Pons (tissue), 1 donor: ENCODE measurements at places on chromosomes 1 and 21.

DNA sequence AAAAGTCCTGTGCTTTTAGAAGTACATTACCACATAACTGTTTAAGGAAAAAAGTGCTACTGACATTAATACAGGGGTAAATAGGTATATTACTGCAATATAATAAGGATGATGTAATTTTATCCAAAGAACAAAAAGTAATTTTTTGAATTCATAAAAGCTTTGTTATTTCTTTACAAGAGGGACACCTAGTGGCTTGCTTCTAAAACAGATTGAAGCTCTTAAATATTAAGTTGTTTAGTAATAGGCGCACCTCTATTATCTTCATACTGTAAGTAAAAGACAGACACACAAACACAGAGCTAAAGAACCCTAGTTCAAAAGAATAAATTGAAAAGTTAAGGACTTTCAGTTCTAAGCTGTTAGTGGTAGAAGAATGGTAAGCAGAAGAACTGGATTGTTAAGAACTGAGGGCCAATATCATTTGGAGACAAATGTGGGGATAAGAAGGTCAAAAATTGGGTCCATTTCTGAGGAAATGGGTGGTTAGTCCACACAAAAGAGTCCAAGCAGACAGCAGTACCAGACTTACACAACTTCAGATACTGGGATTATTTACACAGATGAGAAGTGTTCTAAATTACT is 15.4 kb downstream of the ZNHIT6 start:
- peak; percentile 45 for DNase-seq

- peak; percentile 75 for DNase-seq
Measured at GRCh38 chr1:205236526-205236925, 8.8 kb downstream of the TMCC2 start.

DNA sequence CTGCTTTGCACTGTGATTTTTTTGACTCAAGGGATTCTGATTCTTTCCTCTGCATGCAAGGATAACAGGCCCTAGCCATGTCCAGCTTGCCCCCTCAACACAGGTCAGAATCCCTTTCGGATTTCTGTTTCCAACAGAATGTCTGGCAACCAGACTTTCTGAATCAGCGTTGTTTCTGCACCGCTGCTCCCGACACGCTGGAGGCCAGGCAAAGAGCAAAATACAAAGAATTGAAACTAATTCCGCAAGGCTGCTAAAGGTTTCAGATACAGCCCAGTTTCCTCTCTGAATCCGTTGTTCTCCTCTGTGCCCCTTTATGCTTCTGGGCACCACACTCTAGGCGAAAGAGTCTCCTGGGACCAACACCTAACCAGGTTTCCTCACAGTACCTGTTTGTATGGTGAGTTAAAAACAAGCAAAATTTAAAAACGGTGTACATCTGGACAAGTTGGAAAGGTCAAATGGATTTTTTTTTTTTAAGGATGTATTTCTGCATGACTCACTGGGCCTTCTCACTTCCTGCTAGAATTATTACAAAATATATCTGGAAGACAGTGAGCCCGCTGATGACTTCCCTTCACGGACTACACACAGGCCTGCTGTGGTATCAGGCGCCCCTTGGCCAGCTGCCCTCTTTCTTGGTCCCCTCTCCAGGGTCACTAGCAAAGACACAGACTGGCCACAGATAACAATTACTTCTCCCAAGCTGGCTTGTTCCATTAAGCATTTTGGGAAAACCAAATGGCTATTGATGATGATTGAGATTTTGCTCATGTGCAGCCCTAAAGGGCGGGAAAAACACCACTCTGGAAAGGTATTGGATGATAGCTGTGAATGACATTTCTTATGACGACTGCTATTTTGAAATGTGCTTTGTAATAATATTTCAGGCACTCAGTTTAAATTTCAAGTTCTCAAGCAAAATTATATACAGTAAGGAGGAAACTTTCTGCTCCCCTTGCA is 118.3 kb downstream of the TGFB2 start:
- peak; percentile 28 for DNase-seq

GRCh38 chr1:174007851-174008250 is 14.3 kb downstream of the RC3H1 start:
- DNase-seq, result no peak

DNA sequence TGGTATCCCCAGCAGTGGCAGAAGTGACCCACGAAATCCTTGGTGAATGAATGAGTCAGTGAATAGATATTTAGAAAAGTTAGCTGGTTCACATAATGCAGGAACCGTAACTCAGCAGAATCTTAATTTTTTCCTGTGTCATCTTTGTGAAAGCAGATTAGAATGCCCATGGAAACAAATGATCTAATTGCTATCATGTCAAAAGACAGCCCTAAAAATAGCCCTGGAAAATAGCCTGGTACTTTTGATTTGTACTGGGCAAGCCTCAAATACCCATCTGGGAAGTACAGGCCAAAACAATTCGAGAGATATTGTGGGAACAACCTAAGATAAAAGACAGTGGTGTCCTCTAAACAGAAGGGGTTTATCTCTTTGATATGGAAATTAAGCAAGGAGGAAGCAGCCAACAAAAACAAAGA is 21.1 kb downstream of the FYB2 start:
- DNase-seq, result peak; percentile 34

- DNase-seq, result no peak
Measured at GRCh38 chr21:16708101-16708835, 804.6 kb upstream of the CXADR start.

- DNase-seq, result no peak
Measured at GRCh38 chr1:243735457-243735856, 114.6 kb downstream of the AKT3 start.

- DNase-seq, result peak; percentile 77
Measured at GRCh38 chr1:228150461-228151179, 890 bp downstream of the GJC2 start.

- DNase-seq, result no peak
Measured at GRCh38 chr1:212460376-212460775, 27.7 kb downstream of the NENF start.

- DNase-seq, result no peak
Measured at GRCh38 chr1:19035377-19036040, 79.0 kb upstream of the IFFO2 start.

DNA sequence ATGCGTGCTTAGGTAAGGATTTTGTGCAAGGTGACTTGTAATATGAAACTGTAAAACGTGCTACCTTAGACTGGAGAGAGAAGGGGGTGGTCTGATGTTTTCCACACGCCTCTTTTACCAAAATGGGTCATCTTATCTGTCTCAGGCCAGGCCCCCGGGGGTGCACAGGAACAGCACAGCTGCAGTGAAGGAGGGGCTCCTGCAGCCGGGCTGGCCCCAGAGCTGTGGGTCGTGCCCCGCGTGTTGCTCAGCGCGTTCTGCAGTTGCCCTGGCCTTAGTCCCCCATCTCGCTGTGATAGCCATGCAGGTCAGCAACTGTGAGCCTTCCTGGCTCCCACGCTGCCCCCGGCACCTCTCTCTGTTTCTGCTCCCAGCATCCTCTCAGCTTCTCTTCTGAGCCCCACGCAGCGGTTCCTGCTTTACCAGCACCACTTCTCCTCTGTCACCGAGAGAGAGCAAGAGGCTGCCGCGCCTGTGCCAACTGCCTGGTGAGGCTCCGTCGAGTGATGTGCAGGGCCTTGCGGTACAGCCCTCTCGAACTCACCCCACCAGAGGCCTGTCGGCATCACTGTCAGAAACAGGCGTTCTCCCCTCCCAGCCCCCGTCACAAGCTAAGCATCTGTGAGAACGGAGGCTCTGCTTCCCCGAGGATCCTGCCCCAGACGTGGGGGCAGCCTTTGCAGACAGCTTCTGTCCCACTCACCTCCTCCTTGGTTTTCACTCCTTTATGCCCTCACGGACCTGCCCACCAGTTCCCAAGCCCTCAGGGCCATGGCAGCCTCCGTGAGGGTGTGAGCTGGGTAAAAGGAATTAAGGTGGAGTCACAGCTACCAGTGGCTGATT is 73.3 kb downstream of the ADARB1 start:
- no peak for DNase-seq

DNA sequence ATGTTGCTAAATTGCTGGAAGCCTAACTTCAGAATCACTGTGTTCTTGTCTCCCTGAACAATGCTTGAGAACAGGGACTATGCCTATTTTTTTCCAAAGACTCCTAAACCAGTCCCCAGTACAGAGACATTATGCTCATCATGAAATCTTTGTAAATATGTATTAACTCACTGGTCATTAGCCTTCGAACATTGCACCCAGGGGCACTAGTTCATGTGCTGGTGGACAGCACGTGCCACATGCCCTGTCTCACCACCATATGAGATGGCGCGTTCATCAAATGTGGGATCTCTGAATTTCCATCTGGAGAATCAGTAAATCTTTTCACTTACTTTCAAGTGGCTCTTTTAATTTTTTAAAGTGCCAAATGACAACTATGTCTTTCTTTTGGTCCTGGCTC is 11.0 kb upstream of the ATP1A1 start:
- DNase-seq, result no peak

DNA sequence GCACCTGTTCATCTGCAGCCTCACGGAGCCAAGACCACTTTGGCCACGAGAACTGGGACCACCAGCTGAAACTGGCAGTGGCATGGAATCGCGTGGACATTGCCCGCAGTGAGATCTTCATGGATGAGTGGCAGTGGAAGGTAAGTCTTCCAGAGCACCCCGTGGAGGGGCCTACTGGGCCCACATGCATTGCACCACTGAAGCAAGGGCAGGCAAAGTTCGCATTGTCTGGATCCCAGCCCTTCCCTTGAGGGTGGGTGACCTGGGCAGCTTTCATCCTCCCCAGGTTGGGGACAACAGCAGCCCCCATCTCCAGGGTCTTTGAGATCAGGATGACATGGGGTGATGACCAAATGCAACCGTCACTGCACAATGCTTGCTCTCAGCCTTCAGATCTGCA is 37.5 kb downstream of the TRPM2 start:
- no peak for DNase-seq

GRCh38 chr1:2315674-2316450 is 75.5 kb downstream of the MORN1 start:
- no peak for DNase-seq
